ENCODE measurements at places on chromosomes 5 and 9. TPM values are rescaled to one million over a fixed set of nuclear protein-coding genes. Genes with fewer than 3 reads are reported as not detected.

DNA sequence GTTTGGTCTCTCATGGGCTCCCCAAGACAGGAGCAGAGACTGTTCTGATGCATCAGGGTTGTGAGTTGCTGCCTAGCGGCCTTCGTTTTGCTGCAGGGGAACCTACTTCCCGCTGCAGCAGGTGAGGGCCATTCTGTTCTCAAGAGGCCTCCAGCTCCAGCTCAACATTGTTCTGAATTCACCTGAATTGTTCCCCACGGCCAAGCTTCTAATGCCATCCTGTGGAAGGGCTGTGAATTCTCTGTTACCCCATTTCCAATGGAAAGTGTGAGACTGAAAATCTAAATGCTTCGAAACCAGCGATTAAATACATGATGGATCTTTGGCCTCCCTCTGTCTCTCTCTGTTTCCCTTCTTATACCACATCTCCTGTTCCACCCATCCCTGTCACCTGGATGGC is 349.1 kb upstream of the DAP start:
- DNase-seq = no peak

DNA sequence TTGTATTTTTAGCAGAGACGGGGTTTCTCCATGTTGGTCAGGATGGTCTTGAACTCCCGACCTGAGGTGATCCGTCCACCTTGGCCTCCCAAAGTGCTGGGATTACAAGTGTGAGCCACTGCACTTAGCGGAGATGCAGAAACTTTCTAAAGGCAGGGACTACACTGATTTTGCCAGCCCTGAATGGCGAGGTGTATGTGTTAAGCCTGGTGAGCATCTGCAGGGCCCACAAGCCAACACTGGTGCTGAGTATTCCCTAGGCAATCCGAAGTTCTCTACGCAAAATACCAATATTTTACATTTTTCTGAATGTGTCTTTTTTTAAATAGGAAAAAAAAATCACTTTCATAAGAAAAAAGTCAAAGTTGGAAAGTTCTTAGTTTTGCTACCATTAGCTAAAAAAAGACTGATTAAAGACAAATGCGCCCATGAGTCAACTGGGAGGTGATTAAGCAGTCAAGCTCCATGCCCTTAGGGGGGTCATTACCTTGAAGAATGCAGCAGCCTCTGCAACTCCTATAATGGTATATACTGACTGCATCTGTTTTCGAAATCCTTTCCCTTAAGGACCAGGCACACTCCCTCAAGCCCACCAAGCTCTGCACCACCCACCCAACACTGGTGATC is 502.8 kb downstream of the BNC2 start:
- no peak for DNase-seq

Gene ALDH7A1
- total RNA-seq = 30.5 TPM

Gene PROB1
- total RNA-seq = 46.3 TPM

Gene PRRX2
- total RNA-seq = 0.85 TPM

- no peak for DNase-seq
Measured at GRCh38 chr9:119257592-119257991, 111.6 kb downstream of the BRINP1 start.

Gene CARD6
- total RNA-seq = 6.1 TPM
